KBM-7 (cell line): ENCODE measurements at places on chromosomes 7 and 10.

GRCh38 chr7:121774563-121774962 lies 98.4 kb upstream of the PTPRZ1 start:
- no peak for DNase-seq

DNA sequence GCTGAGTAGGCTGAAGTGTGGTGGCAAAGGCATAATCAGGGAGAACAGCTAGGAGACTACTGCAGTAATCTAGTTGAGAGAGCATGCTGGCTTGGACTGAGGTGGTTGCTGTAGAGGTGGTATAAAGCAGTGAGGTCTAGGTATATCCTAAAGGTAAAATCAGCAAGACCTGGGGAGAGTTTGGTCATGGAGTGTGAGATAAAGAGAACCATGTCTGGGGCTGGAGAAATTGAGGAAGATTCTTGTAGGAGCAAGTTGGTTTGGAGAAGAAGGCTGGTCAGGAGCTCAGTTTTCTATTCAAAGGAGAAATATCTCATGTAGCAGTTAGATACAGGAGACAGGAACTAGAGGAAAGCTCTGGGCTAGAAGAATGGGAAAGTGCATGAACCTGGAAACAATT lies 32.9 kb upstream of the ST7 start:
- DNase-seq, result no peak

DNA sequence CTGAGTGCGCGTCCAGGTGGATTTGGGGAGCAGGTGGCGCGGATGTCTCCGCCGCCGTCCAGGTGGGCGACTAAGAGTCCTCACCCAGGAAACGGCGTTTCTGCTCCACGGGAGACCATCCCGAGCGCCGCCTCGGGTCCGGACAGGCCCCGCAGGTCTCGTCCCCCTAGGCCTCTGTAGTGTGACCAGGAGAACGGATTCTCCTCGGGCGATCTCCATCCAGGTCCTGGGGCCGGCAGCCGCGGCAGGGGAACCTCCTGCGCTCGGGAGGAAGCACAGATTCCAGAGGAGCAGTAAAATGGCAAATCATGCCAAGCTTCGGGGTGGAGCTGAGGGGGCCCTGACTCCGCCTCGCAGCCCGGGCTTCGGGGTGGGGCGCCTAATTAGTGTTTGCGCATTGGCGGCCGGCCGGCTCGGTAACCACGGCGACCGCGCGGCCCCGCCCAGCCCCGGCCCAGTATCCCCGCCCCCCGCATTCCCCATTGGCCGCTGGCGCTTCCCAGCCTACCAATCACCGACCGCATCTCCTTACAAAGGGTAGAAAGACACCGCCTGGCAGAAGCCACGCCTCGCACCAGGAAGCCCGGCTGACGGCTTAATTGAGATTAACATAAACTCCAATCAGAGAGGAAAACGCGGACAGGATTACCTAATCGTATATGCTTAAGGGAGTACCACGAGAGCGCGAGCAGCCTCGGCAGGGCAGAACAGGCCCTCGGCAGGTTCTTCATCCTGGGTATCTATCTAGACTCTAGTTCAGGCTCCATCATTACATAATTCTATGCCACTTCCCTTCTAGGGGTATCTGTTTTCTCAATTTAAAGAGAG lies 168.6 kb downstream of the ARHGAP12 start:
- peak; percentile 95 for DNase-seq

- peak; percentile 63 for DNase-seq
Observed at GRCh38 chr10:91758303-91759146, 39.7 kb upstream of the TNKS2 start.

GRCh38 chr7:106679153-106679931 lies 18.4 kb upstream of the CCDC71L start:
- peak; percentile 80 for DNase-seq

GRCh38 chr10:102800611-102801335 lies 36.4 kb downstream of the CYP17A1 start:
- no peak for DNase-seq

- no peak for DNase-seq
Observed at GRCh38 chr7:141027043-141027442, 12.3 kb upstream of the MRPS33 start.

DNA sequence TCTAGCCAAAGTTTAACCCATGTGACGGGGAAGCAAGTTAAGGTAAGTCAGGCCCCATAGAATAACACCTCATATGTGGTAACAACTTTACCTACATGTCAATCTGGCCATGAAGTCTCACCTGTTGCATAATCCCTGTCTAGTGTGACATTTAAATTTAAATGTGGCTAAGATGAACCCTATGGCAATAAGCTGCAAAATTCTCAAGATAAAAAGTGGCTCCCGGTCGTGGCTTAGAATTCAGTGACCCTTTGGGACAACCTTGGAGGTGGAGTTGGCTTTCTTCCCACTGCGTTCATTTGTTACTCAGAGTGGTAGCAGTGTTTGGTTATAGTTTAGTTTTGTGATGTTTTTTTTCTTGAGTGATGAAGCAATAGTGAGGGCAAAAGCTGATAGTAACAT lies 90.6 kb downstream of the ARID5B start:
- no peak for DNase-seq

DNA sequence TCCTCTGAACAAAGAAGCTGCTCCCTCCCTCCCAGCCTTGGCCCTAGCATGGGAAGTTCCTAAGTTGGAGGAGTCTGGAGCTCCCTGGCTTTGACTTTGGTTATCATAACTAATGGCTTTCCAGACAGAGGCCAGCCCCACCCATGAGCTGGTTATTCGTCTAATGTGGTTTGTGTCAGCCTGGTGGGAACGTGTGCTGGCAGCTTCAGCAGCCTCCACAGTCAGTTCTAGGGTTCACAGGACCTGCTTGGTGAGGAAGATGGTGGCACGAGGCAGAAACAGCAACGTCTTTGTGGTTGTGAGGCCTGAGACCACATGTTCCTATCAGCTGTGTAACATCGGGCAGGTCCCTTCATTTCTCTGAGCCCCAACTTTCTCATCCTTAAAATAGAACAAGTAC lies 103.1 kb downstream of the PAXIP1 start:
- DNase-seq, result no peak

DNA sequence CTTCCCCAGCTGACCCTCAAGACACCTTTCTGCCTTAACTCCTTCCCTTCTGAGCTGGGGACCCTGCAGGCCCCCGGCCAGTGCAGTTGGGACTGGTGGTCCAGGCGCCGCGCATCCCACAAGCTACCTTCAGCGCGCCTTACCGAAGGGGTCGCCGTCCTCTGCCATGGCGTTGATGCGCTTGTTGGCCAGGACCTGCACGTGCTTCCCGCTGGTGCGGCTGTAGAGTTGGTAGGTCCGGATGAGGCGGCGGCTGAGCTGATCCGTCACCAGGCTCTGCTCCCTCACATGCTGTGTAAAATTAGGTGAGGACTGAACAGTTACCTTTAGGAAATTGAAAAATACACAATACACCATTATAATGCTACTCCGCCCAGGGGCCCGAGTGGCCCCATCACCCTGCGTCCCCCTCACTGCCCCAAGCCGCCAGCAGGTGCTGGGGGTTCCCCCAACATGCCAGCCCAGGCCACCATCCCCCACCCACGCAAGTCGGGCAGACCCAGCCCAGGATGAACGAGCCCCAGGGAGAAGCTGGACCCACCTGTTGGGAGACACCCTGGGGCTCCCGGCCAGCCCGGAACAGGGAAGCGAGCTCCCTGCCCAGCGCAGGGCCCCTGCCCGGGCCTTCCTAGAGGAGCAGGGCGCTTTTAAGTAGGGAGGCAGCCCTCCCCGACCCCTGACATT lies 1.2 kb downstream of the FGF8 start:
- no peak for DNase-seq

GRCh38 chr7:91945476-91945875 lies 4.8 kb downstream of the AKAP9 start:
- no peak for DNase-seq

GRCh38 chr7:96303105-96303685 lies 18.7 kb downstream of the SLC25A13 start:
- no peak for DNase-seq

- DNase-seq, result peak; percentile 84
Observed at GRCh38 chr7:93117852-93118530, at the start of gene SAMD9. SAMD9 (minus strand) TSS chr7:93117979; CDS start chr7:93106097, 11,882 bp downstream.

DNA sequence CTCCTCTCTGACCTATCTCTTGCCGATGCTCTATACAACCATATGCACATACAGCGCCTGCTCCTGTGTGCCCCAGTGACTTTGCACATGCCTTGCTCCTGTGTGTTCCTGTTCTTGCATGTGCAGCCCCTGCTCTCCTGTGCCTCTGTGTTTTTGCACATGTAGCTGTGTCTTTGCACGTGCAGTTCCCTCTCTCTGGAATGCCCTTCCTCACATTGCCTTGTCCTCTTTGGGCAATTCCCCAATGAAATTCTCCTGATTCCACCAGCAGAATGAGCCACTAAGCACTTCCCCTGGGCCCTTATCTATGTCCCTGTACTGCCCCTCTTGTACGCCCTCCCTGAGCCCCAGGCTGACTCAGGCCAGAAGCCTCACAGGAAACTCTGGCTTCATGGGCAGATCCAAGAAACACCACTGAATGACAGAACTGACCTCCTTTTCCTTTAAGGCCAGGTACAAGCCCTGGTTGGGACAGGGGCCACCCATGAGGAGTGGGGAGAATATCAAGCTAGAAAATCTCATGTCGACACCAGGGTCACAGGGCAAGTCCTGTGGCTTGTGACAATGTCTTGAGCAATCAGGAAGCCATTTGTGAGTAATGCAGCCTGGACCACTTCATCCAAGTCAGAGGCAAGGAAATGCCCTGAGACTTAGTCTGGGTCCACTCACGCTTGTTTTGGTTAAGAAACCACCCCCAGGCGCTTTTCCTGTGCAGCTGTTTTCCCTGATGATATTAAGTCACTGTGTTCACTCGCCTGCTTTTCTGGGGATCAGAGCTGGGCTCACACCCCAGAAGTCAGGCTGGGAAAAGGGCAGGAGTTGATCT lies 1.9 kb upstream of the ARHGAP22 start:
- peak; percentile 69 for DNase-seq

DNA sequence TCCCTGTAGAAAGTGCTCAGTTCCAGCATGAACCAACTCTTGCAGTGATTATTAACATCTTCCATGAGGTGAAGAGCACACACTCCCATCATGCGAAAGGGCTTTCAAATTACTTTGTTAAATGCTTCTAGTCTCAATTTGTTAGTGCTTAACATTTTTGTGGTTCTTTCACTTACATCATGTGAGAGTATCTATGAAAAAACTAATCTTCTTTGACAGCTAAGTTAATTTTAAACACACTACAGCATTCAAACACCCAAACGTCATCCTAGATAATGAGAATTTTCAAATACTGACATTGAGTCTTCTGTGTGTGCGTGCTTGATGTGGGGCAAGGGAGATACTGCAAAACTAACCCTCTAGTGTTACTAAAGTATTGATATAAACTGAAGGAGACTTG lies 84.8 kb downstream of the ETV1 start:
- DNase-seq, result no peak

DNA sequence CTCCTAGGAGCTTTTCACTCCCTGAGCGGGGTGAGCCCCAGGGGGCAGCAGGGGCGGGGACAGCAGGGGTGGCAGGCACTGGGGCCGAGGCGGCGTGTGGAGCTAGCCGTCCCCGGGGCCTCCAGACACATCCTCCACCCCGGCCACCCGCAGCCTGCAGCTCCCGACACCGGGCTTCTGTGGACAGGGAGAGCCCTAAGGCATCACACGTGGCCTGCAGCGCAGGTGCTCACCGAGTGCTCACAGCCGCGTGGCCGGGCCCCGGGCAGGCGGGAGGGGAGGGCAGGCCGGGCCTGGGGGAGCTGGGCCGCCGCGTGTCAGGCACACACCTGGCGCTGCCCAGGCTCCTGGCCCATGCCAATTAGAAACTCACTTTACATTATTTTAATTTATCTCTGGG lies 51.4 kb downstream of the MICALL2 start:
- DNase-seq, result no peak

DNA sequence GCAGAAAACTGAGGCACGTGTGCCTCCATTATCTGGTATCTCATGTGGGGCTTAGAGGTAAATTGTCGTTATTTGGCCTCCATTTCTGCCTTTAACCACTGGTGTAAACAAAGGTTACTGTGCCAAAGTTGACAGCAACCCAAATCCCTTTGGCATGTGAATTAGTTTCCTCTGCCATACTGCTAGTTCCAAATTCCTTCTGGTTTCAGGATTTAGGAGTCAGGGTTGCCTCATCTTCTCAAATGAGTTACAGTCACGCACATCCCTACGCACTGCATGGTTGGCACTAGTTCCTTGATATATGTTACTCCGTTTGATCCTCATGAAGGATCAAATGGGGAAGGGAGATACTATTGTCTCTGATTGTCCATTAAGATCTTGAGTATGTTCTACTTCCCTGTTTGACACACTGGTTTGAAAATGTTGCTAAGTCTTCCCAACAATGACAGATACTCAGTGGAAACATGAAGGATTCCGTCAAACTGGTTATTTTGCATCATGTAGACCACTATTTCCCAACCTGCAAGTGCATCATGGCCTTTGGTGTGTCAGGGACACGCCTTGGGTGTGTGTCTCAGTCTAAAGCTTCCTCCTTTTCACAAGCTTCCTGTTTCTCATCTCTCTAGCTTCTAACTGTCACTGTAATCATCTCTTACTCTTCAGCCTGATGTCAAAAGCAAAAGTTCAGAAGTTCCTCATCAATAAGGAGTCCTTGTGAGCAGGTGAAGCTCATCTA lies at the start of gene LIPN:
LIPN (plus strand) TSS at position 655 of the 736 bp plus-strand sequence. CDS start 1,386 bp downstream, outside the sequence.
- peak; percentile 70 for DNase-seq
